ENCODE measurements at places on chromosomes 13 and 19.

DNA sequence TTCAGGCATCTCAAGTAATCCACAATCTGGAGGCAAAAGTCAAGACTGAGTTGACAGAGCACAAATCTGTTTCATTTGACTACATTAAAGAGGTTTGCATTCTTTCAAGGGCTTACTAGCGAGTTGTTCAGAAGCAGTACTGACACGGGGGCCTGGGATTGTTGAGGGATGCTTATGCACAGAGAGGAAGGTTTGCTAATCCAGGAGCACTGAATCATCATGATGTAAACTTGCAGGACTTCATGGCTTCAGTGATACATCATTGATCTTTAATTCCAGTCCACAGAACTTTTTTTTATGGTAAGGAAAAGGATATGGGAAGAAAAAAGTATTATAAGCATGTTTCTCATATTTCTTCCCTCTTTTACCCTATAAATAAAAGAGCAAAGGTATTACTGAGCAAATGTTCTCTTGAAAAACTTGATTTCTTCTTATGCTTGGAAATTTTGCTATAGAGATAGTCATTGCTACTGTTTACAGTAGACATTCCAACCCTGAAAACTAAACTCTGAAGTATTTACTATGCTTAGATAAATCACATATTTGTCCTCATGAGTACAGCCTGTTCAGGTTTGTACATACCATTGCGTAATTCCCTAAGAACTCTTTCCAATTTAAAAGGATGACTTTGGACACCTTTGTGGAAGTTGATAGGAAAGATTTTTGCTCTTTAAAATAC, 65.8 kb upstream of the KPNA3 start:
- DNase-seq: no peak

- DNase-seq: no peak
These were observed 47.0 kb downstream of the ZNF44 start for GRCh38 chr19:12247644-12248222.

- DNase-seq: no peak
These were observed 69.4 kb upstream of the KLF12 start for GRCh38 chr13:74203576-74203975.

GRCh38 chr13:21579754-21580316, 24.1 kb downstream of the MICU2 start:
- DNase-seq: no peak

DNA sequence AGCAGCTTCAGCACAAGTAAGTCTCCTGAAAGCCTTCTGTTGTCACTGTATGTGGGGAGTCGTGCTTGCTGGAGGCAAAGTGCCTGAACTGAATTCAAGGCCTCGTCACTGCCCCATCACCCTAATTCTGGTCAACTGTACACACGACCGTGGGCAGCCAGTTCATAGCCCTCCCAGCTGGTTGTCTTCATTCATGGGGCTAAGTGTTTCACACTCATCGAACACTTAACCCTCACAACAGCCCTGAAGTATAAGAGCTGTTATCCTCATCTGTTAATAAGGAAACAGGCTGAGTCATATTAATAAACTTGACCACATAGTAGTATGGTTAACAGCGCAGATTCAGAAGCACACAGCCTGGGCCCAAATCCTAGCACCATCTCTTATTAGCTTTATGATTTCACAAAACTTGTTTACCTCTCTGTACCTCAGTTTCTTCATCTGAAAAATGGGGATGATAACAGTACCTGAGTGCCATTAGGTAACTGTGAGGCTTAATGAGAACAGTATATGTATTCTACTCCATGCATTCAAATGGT, 66.7 kb downstream of the CDADC1 start:
- DNase-seq: no peak
